ENCODE measurements at places on chromosomes 2 and 18. TPM values are rescaled to one million over a fixed set of nuclear protein-coding genes. Genes with fewer than 3 reads are reported as not detected.

Gene MZT2B
- total RNA-seq: 73.1 TPM

Gene MERTK
- total RNA-seq: 3.7 TPM

Gene LYPD6
- total RNA-seq: not detected

Gene CCBE1
- total RNA-seq: under 0.01 TPM

Gene SCN9A
- 0.63 TPM for total RNA-seq

Gene SCYGR3
- not detected for total RNA-seq

Gene CMPK2
- 12.8 TPM for total RNA-seq

Gene GTF3C2
- total RNA-seq: 45.0 TPM

Gene KRCC1
- 3.5 TPM for total RNA-seq

Gene CCDC74A
- 0.84 TPM for total RNA-seq

Gene ACMSD
- total RNA-seq: not detected

Gene MAP3K20
- 35.3 TPM for total RNA-seq

Gene AAK1
- 118 TPM for total RNA-seq

Gene FRZB
- under 0.01 TPM for total RNA-seq

Gene DSG4
- total RNA-seq: not detected

Gene PIEZO2
- total RNA-seq: 0.21 TPM

Gene CAPN14
- 0.21 TPM for total RNA-seq

Gene ZNF892
- total RNA-seq: 1.2 TPM

Gene SERPINB10
- 5.7 TPM for total RNA-seq

All from mononuclear cell (primary cell).